Lower lobe of right lung (tissue), 2 donors: ENCODE measurements at places on chromosomes 13 and 19. TPM values are rescaled to one million over a fixed set of nuclear protein-coding genes. Genes with fewer than 3 reads are reported as not detected.

Gene CCDC8
- 9.1 TPM for total RNA-seq

Gene BRD4
- 104 TPM for total RNA-seq

Gene SEMA6B
- total RNA-seq: 11.3 TPM

Gene ETV2
- 1.1 TPM for total RNA-seq

Gene C2CD4C
- total RNA-seq: 2.2 TPM

Gene ASPDH
- not detected for total RNA-seq

Gene PLPP2
- total RNA-seq: 11.7 TPM

Gene NCR1
- 2.4 TPM for total RNA-seq

Gene GARIN5A
- total RNA-seq: 2.2 TPM

Gene MICOS13
- total RNA-seq: 42.7 TPM

Gene PRSS57
- not detected for total RNA-seq

Gene GNG7
- total RNA-seq: 6.2 TPM

Gene KCNJ14
- total RNA-seq: 0.71 TPM

Gene SPC24
- total RNA-seq: 1.8 TPM

Gene ZNF726
- 3.2 TPM for total RNA-seq

Gene GDF15
- total RNA-seq: 21.2 TPM

Gene RHPN2
- 7.7 TPM for total RNA-seq

Gene CPB2
- total RNA-seq: 33.5 TPM

Gene SOX1
- total RNA-seq: not detected

Gene URAD
- total RNA-seq: not detected

Gene SOX21
- 0.18 TPM for total RNA-seq

Gene CYP4F3
- 2.8 TPM for total RNA-seq

Gene SIGLEC9
- total RNA-seq: 24.8 TPM

Gene FUT3
- 11.3 TPM for total RNA-seq

Gene NAPSA
- 1,633 TPM for total RNA-seq

Gene ZNF99
- 0.06 TPM for total RNA-seq

Gene ZNF583
- 7.2 TPM for total RNA-seq

Gene POSTN
- 14.5 TPM for total RNA-seq

Gene IGSF23
- total RNA-seq: not detected

Gene ADAMTS10
- total RNA-seq: 22.4 TPM

Gene ZNF610
- 3.6 TPM for total RNA-seq

Gene COX7A1
- 64.2 TPM for total RNA-seq

Gene PEX11G
- 3.8 TPM for total RNA-seq

Gene CAMSAP3
- total RNA-seq: 25.6 TPM

Gene PPP1R13L
- 43.8 TPM for total RNA-seq

Gene SELENOW
- total RNA-seq: 247 TPM

Gene KIR2DL4
- total RNA-seq: 0.38 TPM

Gene KASH5
- total RNA-seq: 3.1 TPM

Gene PGLYRP1
- 3.0 TPM for total RNA-seq

Gene SYCN
- total RNA-seq: not detected

Gene CATSPERD
- total RNA-seq: 6.4 TPM

Gene SIGLECL1
- total RNA-seq: not detected
